Natural killer cell treated with Interleukin-12 subunit alpha and Interleukin-12 subunit beta and Interleukin-15 and Interleukin-18, amount 100 ng/mL, for 72 hours (primary cell): ENCODE measurements at places on chromosomes 7 and 10. TPM values are rescaled to one million over a fixed set of nuclear protein-coding genes. Genes with fewer than 3 reads are reported as not detected.

Gene RAPGEF5
- 0.26 TPM for total RNA-seq

Gene DNAH11
- 0.05 TPM for total RNA-seq

Gene ADRA2A
- total RNA-seq = not detected

Gene NXPH1
- not detected for total RNA-seq

Gene PLAU
- total RNA-seq = not detected

DNA sequence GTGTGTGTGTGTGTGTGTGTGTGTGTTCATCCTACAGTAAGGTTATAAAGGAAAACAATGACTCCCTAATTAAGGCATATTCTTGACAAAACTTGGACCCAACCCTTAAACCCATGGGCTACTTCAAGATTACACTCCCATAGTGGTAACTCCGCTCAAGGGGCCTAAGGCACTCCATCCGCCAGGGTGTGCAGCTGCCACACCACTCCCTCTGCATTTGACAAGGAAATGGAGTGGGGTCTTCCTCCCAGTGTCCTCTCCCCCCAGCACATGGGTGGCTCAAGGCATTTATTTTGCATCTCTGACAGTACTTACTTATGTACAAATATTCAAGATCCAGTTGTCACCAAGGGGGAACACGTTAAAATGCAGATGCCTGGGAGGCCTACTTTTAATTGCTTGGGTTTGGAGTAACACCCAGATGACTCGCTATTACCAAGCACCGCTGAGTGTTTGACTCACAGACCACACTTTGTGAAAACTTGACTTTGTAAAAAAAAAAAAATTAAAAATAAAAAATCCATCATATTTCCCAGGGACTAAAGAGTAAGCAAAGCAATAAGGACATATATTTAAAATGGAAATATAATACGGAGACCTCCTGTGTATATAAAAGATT is 53.0 kb upstream of the AGR3 start:
- H3K4me3 ChIP-seq = no peak overlapping the region
- no peaks in the 10 kb centered on the region for H3K36me3 ChIP-seq
- H3K4me1 ChIP-seq = peaks cover 14% of the 10 kb centered on the region
- H3K27ac ChIP-seq = no peak overlapping the region

GRCh38 chr7:21898265-21898930 is 47.3 kb downstream of the CDCA7L start:
- H3K27ac ChIP-seq = peak overlapping the region; percentile 91
- no peak for DNase-seq
- H3K27me3 ChIP-seq = no peaks in the 10 kb centered on the region
- H3K4me3 ChIP-seq = peak overlapping the region; percentile 93

DNA sequence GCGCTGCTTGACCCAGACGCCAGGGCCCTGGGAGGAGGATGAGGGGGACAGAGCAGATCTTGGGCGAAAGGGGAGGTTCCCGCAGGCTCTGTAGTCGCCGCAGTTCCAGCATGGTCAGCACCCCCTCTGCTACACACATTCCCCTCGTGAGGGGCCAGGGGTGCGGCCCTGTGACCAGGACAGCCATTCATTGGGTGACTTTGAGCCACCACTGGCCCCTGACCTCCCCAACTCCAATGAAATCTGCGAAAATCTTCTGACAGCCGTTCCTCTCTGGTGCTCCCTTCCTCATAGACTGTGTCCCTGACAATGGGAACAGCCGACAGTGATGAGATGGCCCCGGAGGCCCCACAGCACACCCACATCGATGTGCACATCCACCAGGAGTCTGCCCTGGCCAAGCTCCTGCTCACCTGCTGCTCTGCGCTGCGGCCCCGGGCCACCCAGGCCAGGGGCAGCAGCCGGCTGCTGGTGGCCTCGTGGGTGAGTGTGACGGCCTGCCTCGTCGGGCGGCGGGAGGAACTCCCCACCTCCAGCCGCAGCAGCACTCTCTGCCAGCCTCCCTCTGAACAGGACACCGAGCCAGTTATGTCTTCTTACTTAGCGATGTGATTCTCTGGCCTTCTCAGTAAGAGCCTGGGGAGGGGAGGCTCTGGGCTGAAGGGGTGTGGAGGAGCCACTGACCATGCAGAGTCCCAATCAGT is 825 bp downstream of the TMEM176A start:
- H3K36me3 ChIP-seq = peaks cover 7% of the 10 kb centered on the region
- no peaks in the 10 kb centered on the region for H3K4me1 ChIP-seq
- no peak overlapping the region for H3K27ac ChIP-seq

DNA sequence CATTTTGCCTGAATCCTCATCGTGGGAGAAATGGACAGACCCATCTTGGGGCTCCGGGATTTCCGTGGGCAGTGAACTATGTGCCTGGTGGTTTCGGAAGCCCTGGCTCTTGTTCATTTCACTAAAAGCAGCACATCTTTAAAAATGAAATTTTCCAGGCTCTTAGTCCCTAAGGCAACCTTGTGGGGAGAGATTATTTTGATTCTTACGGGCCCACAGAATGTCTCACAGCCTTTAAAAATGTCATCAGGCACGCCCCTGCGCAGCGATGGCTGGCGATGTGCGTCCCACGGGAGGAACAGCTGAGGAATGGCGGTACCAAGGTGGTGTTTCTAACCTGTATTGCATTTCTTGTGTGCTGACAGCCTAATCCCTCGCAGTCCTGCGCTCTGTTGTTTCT is 189.7 kb downstream of the CCDC3 start:
- no peak overlapping the region for H3K4me3 ChIP-seq
- peaks cover 9% of the 10 kb centered on the region for H3K36me3 ChIP-seq
- H3K27ac ChIP-seq = no peak overlapping the region
- H3K4me1 ChIP-seq = peaks cover 1% of the 10 kb centered on the region
- H3K27me3 ChIP-seq = no peaks in the 10 kb centered on the region

DNA sequence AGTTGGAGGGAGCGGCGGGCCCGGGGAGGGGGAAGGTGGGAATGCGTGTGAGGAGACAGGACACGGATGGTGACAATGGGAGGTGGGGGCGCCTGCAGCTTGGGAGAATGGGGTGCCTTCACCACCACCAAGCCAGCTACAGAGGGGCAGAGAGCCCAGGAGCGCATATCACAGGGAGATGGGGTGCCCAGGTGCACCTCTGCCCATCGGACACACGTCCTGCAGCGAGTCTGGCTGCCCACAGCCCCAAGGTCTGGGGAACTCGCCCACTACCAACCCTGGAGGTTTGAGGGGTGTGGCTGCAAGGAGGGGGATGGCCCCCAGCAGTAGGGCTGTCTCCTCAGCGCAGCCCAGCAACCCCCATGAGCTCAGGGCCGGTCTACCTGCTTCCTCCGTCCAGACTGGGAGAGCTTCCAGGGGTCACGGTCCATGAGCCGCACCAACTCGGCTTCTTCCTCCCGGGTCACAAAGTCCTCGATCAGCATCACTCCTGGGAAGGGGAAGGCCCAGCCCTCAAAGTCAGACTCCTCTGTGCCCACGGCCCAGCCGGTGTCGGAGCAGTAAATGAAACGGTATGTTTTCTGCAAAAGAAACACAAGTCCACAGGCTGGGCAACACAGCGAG is 5.3 kb downstream of the ALKBH4 start:
- DNase-seq = no peak
- H3K27me3 ChIP-seq = no peaks in the 10 kb centered on the region
- no peak overlapping the region for H3K27ac ChIP-seq
- H3K4me1 ChIP-seq = peaks cover 16% of the 10 kb centered on the region
- no peak overlapping the region for H3K4me3 ChIP-seq
- H3K36me3 ChIP-seq = no peaks in the 10 kb centered on the region

GRCh38 chr10:110425684-110426293 is 71.9 kb upstream of the DUSP5 start:
- H3K4me1 ChIP-seq = peaks cover 73% of the 10 kb centered on the region
- peaks cover 4% of the 10 kb centered on the region for H3K36me3 ChIP-seq
- no peaks in the 10 kb centered on the region for H3K27me3 ChIP-seq
- peak; percentile 89 for DNase-seq
- peak overlapping the region; percentile 89 for H3K27ac ChIP-seq

DNA sequence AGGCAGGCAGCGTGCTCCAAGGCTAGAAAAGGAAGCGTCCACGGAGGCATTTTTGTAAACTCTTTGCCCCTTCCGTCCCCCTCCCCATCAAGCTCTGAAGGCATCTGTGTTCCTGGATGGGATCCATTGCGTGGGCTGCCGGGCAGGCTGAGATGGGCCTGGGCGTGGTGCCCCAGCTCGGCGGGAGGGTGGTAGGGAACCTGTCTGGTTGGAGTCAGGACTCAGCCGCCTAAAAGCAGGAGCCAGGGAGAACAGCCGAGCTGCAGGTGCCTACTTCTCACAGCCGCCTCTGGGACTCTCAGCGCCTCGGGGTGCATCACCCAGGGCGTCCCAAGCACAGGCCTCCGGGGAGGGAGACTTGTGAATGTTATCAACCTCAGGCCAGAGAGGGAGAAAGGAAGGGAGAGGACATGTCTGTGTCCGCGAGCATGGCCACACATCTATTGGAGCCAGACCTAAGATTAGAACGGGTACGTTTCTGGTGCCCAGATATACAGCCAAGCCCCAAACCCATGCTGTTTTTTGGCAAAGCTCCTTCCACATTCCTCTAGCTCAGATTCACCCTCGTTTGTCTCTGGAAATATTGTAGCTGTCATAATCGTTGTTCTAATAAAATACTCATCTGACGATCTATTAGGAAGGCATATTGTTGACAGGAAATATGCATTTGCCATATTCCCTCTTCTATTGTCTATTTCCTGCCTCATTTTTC is 48.6 kb upstream of the CTBP2 start:
- no peak for DNase-seq
- H3K27me3 ChIP-seq = peaks cover 7% of the 10 kb centered on the region
- no peak overlapping the region for H3K4me3 ChIP-seq
- no peaks in the 10 kb centered on the region for H3K4me1 ChIP-seq

DNA sequence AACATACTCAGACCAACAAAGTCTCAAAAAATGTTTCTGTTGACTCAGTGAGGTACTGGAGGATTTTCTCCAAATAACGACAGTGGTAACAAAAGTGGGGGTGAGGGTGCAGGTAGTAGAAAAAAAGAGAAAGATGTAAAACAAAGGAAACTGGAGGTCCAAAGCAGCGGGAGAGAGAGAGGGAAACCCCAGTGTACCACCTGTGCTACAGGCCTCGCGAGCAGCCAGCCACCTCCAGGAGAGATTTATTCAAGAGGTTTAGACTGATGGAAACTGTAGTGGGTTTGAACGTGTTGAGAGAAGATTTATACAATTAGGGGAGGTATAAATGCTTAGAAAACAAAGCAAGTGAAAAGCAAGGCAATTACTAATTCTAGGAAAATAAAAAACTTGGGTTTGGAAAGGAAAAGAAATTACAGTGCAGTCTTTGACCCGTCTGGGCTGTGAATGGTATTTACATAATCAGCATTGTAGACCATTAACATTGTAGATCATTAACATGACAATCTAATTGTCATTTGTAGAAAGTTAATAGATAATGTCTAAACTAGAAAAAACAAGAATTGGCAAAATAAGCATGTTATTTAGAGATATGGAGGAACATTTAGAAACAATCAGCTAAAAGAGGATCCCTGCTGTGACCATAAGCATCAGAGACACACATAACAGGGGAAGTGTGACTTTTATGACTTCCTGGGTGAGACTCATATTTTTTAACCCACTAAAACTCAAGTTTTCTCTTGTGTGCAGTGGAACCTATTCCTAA is 180.0 kb downstream of the RELN start:
- DNase-seq = no peak
- H3K4me1 ChIP-seq = no peaks in the 10 kb centered on the region
- no peak overlapping the region for H3K27ac ChIP-seq
- no peak overlapping the region for H3K4me3 ChIP-seq

DNA sequence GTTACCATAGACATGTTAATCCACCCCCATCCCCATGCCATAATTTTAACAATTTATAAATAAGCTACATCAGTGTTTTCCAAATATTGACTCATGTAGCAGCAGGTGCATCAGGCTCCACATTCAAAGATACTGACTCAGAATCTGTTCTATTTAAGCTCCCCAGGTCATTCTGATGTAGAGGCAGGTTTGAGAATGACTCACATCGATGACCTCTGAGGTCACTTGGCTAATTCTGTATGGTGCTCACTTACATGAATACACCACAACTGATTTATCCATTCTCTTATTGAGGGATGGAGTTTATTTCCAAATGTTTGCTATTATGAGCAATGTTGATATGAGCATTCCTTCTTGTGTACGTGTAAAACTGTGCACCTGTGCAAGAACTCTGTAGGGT is 1159.0 kb downstream of the TYW1 start:
- no peak overlapping the region for H3K4me3 ChIP-seq
- no peaks in the 10 kb centered on the region for H3K36me3 ChIP-seq
- H3K4me1 ChIP-seq = no peaks in the 10 kb centered on the region
- no peaks in the 10 kb centered on the region for H3K27me3 ChIP-seq

GRCh38 chr10:76572021-76572420 is 1065.6 kb downstream of the KCNMA1 start:
- H3K36me3 ChIP-seq = peaks cover 7% of the 10 kb centered on the region
- H3K4me3 ChIP-seq = no peak overlapping the region
- no peak for DNase-seq

- H3K4me3 ChIP-seq = no peak overlapping the region
- no peaks in the 10 kb centered on the region for H3K36me3 ChIP-seq
- H3K27ac ChIP-seq = no peak overlapping the region
- no peaks in the 10 kb centered on the region for H3K4me1 ChIP-seq
- H3K27me3 ChIP-seq = peaks cover 4% of the 10 kb centered on the region
- no peak for DNase-seq
Observed at GRCh38 chr7:130875-131780, 61.2 kb upstream of the FAM20C start.

- H3K27me3 ChIP-seq = no peaks in the 10 kb centered on the region
- H3K4me3 ChIP-seq = peak overlapping the region; percentile 56
- no peaks in the 10 kb centered on the region for H3K36me3 ChIP-seq
- peak; percentile 62 for DNase-seq
- peak overlapping the region; percentile 94 for H3K27ac ChIP-seq
Observed at GRCh38 chr10:17206210-17206709, 4.8 kb upstream of the TRDMT1 start.

DNA sequence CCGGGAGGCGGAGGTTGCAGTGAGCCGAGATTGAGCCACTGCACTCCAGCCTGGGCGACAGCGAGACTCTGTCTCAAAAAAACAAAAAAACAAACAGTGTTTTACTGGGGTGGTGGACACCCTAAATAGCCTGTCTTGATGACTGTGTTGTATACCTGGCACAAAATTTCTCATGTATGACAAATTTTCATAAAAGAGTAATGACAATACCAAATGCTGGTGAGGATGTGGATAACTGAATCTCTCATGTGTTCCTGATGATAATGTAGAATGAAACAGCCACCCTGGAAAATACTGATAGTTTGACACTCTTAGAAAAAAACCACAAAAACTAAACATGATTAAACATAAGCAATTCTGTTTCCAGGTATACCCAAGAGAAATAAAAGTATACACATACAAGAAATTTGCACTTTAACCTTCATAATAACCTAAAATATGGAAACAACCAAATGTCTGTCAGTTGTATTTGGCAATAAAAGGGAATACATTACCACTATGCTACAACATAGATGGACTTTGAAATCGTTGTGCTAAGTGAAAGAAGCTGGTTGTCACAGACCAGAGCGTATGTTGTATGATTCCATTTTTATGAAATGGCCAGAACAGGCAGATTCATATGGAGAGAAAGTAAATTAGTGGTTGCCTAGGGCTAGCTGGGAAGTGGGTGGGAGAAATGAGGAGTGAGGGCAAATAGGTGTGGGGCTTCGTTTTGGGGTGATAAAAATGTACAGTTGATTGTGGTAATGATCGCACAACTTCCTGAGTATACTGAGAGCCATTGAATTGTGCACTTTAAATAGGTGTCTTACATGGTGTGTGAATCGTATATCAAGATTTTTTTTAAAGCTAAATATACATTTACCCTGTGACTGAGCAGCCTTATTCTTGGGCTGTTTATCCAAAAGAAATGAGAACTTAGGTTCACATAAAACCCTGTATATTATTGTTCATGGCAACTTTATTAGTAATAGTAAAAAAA is 12.5 kb downstream of the WDR37 start:
- H3K4me3 ChIP-seq = peak overlapping the region; percentile 67
- H3K4me1 ChIP-seq = peaks cover 66% of the 10 kb centered on the region
- H3K27me3 ChIP-seq = no peaks in the 10 kb centered on the region
- DNase-seq = no peak
- H3K36me3 ChIP-seq = no peaks in the 10 kb centered on the region
- H3K27ac ChIP-seq = peak overlapping the region; percentile 67
